ENCODE measurements at places on chromosomes 6 and 20. TPM values are rescaled to one million over a fixed set of nuclear protein-coding genes. Genes with fewer than 3 reads are reported as not detected.

GRCh38 chr6:130111031-130111430 is 92.7 kb downstream of the L3MBTL3 start:
- no peak for DNase-seq

Gene LAMA5
- 60.4 TPM for total RNA-seq

DNA sequence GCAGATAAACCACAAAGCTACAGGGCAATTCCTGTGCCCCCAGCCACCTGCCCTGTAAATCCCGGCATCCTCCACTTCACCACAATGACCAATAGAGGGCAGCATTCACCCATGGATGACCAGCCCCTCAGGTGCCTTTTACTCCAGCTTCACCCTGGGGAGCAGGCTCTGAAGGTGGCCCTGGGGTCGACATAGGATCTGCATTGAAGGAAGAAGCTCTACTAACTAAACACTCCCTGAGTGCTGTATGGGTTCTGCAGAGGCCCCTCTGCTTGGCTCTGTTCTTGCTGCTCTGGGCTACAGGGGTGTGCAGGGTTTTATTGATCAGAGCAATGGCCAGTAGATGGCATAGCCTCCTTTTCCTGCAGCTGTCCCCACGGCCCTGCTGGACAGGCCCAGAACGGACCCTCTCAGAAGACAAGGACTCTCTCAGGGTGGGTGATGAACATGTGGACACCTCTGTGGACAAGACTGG is 20.3 kb downstream of the CST4 start:
- DNase-seq, result no peak

GRCh38 chr6:166851911-166852310 is 104.4 kb downstream of the RNASET2 start:
- DNase-seq, result no peak

- no peak for DNase-seq
Measured at GRCh38 chr20:64093013-64093503, 8.9 kb upstream of the LKAAEAR1 start.

Gene SNAI1
- not detected for total RNA-seq

DNA sequence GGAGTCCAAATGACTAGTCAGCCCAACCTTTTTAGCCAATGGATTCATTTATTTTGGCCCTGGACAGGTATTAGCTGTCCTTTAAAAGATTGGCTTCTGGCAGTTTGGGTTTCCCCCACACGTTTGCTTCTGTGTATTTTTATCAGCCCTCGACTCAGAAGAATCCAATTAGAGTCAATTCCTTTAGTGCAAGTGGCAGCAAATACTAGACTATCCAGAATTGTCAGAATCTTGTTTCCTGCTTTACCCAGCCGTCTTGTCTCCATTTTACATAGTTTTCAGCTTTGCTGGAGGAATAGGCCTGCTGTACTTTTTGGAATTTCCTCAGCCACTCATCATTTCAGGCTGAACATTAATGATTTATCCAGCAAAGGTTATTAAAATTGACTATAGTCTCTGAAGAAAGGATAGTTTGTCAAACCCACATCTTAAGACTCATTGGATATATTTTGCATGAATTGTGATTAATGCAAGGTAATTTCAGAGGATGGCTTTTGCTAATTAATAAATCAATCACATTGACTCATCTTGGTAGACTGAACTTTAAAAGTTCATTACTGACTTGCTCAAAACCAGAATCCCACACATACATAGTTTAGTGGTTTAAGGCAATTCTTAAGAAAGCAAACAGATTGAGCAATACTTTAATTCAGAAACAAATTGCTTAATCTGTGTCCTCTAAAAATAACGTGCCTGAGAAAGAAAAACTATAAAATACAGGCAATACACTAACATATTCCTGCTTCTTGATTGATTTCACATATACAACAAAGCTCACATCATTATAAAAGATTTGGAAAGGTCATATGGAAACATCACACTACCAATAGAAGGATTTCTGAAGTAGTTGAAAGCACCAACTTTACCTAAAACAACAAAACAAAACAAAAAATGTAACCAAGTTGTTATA is 62.9 kb upstream of the ZNF217 start:
- DNase-seq, result no peak

Gene OR2B6
- not detected for total RNA-seq

DNA sequence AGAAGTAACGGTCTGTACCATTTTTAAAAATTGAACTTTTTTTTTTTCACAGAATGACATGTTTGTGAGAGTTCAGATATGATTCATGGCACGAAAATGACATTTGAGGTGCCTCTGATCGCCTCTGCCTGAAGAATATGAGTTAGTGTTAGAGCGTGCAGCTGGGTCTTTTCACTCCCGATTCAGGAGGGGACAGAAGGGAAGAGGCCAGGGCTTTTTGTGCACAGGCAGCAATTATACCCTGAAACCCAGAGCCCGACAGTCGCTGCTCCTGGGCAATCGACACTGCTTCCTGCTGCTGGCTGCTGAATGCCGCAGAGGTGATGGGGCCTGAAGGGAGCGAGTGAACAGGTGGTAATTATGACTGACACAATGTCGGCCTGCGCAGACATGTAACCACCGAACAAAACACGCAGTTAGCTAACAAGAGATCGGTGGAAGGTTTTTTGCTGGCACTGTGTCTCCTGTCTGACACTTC is 652.0 kb upstream of the NOX3 start:
- DNase-seq, result no peak

- DNase-seq, result no peak
Measured at GRCh38 chr6:15340775-15341174, 94.9 kb downstream of the JARID2 start.

Gene GABRR1
- total RNA-seq, result 1.5 TPM

DNA sequence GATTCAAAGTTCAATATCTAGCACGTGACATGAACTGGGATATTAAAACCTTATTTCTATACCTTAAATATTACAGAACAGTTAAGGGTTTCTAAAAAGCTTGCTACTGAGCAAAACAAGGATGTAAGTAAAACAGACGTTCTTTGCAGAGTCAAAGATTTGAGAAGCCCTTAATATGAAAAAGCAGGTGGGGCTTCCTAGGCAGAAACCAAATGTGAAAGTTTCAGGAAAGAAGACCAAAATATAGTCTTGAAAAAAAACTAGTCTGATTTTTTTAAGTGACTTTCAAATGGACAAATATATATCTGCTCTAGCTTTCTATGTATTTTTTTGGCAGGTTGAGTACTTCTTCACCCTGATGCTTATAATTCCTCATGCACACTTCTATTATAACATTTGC is 63.2 kb downstream of the TNFRSF21 start:
- no peak for DNase-seq

Gene LY86
- not detected for total RNA-seq

- no peak for DNase-seq
Measured at GRCh38 chr20:10321138-10321717, 102.6 kb downstream of the SNAP25 start.

DNA sequence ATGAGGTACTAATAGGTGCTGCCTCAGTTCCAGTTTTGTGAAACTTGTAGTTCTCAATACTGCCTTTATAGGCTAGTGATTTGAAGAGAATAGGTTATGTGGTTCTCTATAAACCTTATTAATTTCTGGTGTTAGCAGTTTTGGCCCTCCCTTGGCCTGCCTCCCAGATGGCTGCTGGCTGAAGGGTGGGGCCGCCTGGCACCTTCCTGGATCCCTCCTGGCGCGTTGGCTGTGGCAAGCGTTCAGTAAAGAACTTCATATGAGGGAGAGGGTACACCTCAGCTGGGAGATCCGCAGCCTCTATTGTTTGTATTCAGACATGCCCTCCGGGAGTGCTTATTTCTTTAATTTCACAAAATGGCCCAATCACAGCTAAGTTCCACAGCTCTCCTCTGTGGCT is 51.9 kb downstream of the FAM120B start:
- DNase-seq, result no peak

DNA sequence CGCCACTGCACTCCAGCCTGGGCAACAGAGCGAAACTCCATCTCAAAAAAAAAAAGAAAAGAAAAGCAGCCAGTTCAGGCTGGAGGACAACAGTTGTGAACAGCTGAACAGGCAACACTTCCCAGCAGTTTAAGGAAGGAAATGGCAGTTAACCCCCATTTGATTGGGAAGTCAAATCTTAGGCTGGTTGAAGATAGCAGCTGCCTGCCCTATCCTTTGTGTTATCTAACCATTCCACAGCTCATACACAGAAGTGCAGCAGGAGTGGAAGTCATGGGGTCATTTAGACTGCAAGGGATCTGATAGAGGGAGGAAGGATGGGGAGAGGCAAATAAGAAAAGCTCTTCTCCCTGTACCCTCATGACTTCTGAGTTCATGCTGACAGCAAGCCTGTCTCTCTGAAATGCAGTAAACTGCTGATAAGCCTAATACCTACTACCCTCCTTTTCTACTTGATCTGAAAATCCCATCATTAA is 35.3 kb downstream of the KCTD20 start:
- no peak for DNase-seq

- DNase-seq, result no peak
Measured at GRCh38 chr6:52216932-52217575, 27.2 kb downstream of the IL17F start.

GRCh38 chr6:42179945-42180313 is 6.8 kb downstream of the GUCA1A start:
- no peak for DNase-seq

DNA sequence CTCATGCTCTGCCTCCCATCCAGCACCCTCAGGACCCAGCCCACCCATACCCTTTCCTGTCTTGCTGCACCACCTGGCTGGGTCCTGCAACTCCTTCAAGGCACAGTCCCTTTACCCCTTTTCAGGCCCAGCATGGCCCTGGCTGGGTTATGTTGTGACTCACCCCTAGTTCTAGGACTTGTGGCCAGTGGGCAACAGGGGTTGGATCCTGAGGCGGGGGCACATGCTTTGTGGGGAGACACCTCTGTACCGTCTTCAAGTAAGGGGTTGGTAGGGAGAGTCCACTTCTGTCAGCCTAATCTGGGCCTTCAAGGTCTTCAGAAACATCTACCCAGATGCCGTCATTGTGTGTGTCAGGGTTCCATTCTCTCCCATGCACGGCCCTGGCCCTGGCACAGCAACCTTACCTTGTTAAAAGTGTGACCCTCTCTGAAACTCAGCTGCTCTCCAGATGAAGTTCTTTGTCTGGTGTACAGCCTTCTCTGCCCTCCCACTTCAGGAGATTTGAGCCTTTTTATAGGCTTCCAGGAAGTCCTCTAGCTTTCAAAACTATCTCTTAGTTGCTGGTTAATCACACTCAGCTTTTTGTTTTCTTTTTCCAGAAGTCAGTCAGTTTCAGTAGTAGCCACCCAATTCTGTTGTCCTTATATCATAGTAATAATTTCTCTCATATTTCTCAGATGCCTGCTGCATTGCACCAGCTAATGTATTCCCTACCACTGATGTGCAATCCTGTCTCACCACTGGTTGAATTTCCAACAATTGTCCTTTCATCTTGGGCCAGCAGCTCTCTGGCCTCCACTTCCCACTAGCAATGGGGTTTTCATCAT is 107.3 kb downstream of the NRN1 start:
- no peak for DNase-seq

DNA sequence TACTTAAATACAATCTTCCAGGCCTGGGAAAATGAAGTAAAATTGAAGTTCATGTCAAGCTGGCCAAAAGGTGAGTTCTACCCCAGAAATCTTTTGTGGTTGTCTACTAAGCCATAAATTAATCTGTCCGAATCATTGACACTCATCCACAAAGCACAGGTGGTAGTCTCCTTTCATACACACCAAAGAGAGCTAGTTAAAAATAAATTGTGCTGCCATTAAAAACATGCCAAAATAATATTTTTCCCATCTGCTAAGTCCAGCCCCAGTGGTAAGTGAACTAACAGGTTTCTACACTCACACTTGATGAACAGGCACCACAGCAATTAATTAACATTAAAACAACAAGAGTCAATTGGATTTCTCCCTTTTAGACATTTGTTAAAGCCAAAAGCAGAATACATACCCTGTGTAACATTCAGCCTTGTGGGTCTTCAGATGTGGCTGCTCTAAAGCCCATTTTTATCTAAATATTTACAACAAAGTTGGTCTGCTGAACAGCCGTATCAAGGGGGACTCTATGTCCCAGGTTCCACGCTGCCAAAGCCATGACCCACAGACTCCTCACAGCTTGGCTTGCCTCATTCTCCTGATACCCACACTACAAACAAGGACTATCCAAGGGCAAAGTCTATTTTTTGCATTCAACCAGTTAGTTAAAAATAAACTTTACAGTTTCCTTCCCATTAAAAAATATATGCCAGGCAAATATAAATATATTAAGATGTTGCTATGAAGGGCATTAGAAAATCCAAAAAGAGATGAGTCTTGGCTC is 490.4 kb downstream of the BMP2 start:
- no peak for DNase-seq

DNA sequence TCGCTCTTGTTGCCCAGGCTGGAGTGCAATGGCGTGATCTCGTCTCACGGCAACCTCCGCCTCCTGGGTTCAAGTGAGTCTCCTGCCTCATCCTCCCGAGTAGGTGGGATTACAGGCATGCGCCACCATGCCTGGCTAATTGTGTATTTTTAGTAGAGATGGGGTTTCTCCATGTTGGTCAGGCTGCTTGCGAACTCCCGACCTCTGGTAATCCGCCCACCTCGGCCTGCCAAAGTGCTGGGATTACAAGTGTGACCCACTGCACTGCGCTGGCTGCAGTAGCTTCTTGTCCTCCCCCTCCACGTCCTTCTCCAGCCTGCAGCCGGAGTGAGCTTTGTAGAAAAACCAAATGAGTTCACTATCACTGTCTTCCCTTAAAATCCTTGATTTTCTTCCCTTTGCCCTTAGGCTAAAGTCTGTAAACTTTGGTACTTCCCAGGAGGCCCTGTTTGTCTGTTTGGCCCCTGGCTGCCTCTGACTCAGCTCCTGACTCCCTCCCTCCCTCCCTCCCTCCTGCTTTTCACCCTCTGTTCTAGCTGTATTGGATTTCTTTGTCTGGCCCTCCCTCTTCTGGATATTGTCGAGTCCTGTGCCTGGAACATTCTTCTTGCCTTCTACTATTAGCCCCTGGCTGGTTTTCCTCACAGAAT is 12.9 kb downstream of the PARD6B start:
- no peak for DNase-seq

Gene PERP
- 976 TPM for total RNA-seq

GRCh38 chr20:62855120-62855519 is 6.5 kb downstream of the TCFL5 start:
- DNase-seq, result no peak

Data from esophagus squamous epithelium (tissue), 5 donors.